HS-5 (cell line): ENCODE measurements at places on chromosomes 5 and 9.
A peak's percentile ranks its signal among the peaks of the same experiment; 100 is the strongest.

DNA sequence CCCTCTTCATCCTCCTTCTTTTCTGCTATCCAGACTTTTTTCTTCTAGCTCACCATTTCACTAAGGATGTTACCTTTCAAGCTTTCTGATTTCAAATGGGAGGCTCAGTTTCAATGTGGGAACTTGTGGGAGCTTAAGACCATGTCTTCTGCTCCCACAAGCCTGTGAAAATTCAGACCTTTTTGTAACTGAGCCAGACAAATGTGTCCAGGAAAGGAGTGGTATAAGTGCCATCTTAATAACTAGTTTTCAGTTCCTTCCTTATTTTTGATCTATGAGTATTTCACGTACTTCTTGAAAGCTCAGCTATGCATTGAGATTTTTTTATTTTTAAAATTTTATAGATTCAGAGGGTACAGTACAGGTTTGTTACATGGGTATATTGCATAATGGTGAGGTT, 4.6 kb upstream of the ERCC6L2 start:
- no peak for DNase-seq

GRCh38 chr5:57259704-57260103, 85.8 kb downstream of the GPBP1 start:
- no peak for DNase-seq

DNA sequence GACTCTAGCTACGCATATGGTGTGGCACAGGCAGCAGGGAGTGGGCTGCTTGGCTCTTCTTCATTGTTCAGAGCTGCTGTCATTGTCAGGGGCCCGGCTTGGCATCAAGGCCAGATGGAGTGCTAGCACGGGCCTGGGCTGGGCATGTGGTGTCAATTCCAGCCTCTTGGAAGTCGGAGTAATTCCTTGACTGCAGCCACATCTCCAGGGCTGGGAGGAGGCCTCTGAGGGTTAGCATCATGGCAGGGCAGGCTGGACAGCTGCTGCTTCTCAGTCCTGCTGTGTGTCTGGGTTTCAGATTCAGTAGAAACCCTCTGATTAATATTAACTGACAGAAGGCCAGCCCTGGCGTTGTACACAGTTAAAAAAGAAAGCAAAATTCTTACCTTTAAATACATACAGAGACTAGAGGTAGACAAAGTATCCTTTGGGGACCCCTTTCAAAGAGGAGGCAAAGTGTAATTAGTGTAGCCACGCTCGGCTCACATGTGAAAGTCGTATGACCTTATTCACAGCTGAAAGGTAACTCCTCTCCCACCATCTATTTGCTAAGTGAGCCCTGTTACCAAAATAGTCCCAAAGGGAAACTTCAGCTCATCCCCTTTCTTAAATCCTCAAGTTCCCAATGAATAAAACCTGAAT, 126.4 kb downstream of the DOCK2 start:
- DNase-seq, result no peak

DNA sequence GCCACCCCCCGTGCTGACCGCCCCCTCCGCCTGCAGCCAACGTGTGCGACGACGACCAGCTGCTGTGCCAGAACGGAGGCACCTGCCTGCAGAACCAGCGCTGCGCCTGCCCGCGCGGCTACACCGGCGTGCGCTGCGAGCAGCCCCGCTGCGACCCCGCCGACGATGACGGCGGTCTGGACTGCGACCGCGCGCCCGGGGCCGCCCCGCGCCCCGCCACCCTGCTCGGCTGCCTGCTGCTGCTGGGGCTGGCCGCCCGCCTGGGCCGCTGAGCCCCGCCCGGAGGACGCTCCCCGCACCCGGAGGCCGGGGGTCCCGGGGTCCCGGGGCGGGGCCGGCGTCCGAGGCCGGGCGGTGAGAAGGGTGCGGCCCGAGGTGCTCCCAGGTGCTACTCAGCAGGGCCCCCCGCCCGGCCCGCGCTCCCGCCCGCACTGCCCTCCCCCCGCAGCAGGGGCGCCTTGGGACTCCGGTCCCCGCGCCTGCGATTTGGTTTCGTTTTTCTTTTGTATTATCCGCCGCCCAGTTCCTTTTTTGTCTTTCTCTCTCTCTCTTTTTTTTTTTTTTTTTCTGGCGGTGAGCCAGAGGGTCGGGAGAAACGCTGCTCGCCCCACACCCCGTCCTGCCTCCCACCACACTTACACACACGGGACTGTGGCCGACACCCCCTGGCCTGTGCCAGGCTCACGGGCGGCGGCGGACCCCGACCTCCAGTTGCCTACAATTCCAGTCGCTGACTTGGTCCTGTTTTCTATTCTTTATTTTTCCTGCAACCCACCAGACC, 80.2 kb downstream of the NTNG2 start:
- DNase-seq, result no peak

- peak; percentile 64 for DNase-seq
These were observed 40.2 kb downstream of the RXRA start for GRCh38 chr9:134366223-134367031.

GRCh38 chr9:109037946-109038715, 24.8 kb upstream of the CTNNAL1 start:
- DNase-seq, result no peak

- no peak for DNase-seq
These were observed 43.7 kb downstream of the RASEF start for GRCh38 chr9:83019246-83019645.

DNA sequence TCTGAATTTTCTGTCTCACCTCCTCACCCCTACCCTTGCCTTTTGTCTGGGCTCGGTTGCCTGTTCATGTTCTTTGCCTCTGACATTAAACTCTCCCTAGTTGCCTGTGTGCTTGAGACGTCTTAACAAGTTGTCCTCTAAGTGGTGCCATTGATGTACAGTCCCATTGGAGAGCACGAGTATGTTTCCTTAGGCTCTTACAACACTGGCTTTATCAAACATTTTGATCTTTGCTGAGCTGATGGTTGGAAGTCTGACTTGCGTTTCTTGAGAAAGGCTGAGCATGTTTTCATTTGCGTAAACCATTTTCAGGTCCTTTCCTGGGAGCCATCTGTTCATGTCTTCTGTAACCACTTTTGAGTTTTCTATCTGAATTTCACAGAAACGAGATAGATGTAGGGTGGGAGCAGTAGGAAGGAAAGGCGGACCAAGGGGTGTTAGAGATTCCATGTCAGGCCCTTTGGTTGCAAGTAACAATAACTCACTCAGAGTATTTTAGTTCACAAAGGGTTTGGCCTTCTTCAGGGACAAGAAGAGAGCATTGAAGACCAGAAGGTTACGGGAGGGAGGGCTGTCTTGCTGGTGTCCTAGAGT, 35.4 kb downstream of the OTULIN start:
- no peak for DNase-seq

DNA sequence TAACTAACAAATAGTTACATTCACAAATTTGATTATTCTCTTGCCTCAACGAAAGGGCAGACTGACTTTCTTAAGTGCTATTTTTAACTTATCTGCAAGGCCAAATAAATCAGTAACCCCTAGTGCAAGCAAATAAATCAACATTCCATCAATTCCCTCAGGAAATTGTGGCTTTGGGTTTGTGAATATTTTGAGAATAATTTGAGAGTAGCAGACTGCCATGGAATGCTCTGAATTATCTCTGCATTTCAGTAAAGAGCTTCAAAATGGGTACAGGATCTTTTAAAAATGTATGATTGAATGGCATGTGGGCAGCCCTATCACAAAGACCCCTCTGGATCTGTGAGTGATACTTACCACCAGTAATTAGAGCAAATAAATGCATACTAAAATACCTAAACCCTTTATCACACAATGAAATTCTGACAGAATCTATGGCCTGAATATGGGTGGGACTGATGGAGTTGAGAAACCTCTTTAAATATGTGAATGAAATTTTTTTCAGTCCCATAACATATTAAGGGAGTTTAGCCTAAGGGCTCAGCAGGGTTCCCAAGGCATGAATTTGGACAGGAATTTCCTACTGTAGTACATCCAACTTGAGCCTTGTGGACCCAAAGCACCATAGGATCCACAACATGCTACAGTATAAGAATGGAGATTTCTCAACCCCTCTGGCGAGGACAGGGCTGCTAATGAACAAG, 92.5 kb upstream of the ITGA2 start:
- no peak for DNase-seq

DNA sequence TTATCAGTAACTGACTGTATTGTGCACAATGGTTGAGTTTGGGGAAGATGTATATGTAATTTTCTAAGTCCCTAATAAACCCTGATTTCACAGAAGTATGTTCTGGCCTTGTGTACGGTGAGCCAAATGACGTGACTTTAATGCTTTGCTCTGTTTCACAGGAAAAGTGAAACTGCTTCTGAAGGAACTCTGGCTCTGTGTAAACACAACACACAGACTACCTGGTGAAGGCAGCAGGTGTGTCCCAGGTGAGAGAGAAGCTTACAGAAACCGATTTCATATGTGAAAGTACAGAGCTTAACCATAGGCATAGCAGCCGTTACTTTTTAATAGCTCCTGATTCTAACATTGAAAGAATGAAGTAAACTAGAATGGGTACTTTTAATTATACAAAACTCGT, 31.9 kb downstream of the ICE1 start:
- DNase-seq, result no peak

DNA sequence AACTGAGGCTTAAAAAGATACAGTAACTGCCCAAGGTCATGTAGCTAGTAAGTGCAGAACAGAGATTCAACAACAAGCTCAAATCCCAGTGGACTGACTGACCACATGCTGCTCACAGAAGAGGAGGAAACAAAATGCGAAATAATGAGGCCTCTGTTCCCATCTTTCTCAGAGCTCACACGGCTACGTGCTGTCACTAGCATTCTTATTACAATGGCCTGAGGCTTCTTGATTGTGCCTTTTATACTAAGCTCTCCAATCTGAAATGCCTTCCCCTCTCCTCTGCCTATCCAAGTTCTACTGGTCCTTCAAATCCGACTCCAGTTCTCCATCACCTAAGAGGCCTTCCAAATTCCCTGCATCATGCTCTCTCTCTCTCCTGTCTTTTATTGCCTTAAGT, 26.0 kb downstream of the SGTB start:
- DNase-seq, result no peak

DNA sequence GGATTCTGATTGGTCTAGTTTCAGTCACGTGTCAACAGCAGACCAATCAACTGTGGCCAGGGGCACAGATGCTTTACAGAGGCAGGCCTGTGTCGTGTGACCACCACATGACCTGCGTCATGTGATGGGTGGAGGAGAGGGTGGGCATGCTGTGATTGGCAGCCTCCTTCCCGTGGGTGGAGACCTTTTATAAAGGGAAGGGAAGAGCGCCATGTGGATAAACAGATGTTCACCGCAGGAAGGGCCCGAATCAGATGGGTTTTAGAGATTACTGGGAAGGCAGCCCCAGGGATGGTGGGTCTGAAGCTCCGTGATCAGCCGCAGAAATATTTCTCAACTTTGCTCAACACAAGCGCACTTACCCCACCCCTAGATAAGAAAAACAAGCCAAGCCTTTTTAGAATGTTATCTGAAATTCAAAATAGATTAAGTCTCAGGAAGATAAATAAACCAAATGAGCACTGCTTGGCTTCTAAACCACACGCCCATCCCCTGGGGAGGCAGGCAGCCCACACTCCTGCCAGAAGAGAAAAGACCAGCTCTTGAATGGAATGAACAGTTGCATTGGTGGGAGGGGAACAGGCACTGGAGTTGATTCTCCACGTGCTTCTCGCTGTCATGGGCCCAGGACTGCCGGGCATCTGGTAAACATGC, 43.6 kb downstream of the ROPN1L start:
- DNase-seq, result no peak
